ENCODE measurements at places on chromosomes 1 and 21. TPM values are rescaled to one million over a fixed set of nuclear protein-coding genes. Genes with fewer than 3 reads are reported as not detected.

- H3K27ac ChIP-seq = no peak overlapping the region
- H3K27me3 ChIP-seq = 0 out of 2 replicates have a peak, but pooled peaks cover 9% of the 10 kb centered on the region
- no peaks in the 10 kb centered on the region for H3K36me3 ChIP-seq
- DNase-seq = no peak
These were observed 14.1 kb upstream of the TNR start for GRCh38 chr1:175757381-175758015.

GRCh38 chr1:215228193-215228592, 145.7 kb downstream of the KCNK2 start:
- H3K36me3 ChIP-seq = no peaks in the 10 kb centered on the region
- DNase-seq = no peak
- no peak overlapping the region for H3K4me3 ChIP-seq
- H3K27ac ChIP-seq = no peak overlapping the region

GRCh38 chr1:113859478-113860175, 11.9 kb downstream of the PTPN22 start:
- DNase-seq = no peak
- no peak overlapping the region for H3K27ac ChIP-seq
- H3K4me1 ChIP-seq = peaks cover 25% of the 10 kb centered on the region
- H3K27me3 ChIP-seq = no peaks in the 10 kb centered on the region

DNA sequence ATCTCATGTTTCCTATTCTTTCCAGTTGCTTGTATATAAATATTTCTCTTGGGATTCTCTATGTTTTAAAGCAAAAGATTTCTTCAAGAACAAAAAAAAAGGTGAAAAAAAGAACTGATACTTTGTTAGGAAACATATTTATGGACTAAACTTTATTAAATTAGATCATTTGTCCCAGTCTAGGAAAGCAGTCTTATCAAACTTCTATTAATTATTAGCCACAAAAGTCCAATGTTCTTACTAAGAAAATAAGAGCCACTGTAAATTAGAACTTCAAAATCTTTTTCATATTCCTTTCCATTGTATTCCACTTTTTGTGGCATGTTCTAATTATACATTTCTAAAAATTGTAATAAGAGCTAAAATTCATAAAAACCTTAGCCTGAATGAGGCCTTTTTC, 175.2 kb downstream of the TYW3 start:
- no peaks in the 10 kb centered on the region for H3K36me3 ChIP-seq
- H3K4me1 ChIP-seq = no peaks in the 10 kb centered on the region
- H3K27me3 ChIP-seq = no peaks in the 10 kb centered on the region

- no peaks in the 10 kb centered on the region for H3K27me3 ChIP-seq
- H3K4me3 ChIP-seq = peak within 1 kb of the TSS; percentile 53
- 0 out of 2 replicates have a peak within 1 kb of the TSS, but pooled peaks have one; percentile 15 for H3K27ac ChIP-seq
- H3K4me1 ChIP-seq = peaks cover 19% of the 10 kb centered on the region
These were observed at the start of gene PTGER3 for GRCh38 chr1:71047635-71048607. Gene PTGER3 (minus strand): TSS chr1:71047816. CDS start chr1:71047577, 239 bp downstream.

- no peaks in the 10 kb centered on the region for H3K4me1 ChIP-seq
- H3K4me3 ChIP-seq = no peak overlapping the region
- no peaks in the 10 kb centered on the region for H3K36me3 ChIP-seq
- no peak overlapping the region for H3K27ac ChIP-seq
- no peak for DNase-seq
- H3K27me3 ChIP-seq = no peaks in the 10 kb centered on the region
These were observed 802.1 kb downstream of the PLA2G4A start for GRCh38 chr1:187630653-187631380.

DNA sequence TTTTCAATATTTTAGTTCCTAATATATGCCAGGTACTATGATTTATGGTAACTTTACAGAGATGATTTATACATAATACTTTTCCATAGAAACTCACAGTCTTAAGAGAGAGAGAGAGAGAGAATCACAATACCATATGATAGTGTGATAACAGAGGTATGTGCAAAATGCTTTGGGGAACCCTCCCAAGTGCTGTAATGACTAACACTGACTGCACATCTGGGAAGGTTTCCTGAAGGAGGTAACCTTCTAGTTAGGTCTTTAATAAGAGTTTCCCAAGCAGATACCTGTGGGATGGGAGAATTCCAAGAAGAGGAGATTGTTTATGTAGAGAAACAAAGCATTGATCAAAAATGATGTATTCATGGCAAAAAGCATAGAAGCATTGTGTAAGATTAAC, 34.6 kb upstream of the PIGC start:
- no peak overlapping the region for H3K27ac ChIP-seq
- H3K4me1 ChIP-seq = no peaks in the 10 kb centered on the region
- H3K36me3 ChIP-seq = no peaks in the 10 kb centered on the region

DNA sequence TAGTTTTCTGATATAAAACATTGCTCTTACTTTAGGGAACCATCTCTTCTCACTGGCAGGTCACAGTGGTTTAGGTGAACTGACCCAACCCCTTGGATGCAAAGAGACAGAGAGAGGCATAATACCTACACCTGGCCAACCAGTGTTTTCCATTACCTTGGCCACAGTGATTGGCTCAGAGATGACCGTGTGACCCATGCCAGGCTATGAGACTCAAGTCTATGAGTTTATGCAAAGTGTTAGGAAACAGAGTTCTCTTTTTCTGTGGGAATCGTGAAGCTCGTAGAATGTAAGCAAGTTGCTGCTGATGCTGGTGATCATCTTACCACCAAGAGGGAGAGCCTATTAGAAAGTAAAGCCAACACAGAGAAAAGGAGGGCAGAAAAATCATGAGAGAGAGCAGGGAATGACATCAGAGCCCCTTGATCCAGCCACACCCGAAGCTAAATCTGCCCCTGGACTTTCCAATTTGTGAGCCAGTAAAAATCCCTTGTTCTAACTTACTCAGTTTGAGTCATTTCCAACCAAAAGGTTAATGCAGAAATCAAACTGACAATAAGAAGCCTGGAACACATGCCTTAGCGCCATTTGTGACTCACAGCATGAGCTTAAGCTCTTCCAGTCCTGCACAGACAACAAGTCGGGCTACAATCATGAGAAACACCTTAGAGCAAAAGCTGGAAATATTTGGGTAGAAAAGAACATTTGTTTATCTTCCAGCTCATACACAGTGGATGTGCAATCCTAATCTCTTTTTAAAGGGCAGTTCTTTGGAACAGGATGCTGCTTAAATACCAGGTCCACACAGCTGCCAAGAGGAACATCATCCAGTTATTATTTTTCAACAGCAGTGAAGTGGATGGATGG, 81.3 kb upstream of the KAZN start:
- no peaks in the 10 kb centered on the region for H3K27me3 ChIP-seq
- H3K36me3 ChIP-seq = no peaks in the 10 kb centered on the region
- no peak overlapping the region for H3K4me3 ChIP-seq

DNA sequence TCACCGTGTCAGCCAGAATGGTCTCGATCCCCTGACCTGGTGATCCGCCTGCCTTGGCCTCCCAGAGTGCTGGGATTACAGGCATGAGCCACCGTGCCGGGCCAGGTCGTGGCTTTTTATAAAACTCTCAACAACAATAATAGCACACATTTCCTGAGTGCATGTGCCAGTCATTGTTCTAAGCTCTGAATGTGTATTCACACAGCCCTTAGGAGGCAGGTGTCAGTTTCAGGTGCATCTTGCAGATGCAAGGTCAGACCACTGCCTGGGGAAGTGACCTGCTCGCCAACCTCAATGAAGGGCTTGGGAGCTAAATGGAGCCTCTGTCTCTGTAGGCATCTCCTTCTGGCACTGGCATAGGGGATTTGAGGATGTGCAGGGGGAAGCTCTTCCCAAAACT, 1.6 kb upstream of the LEFTY2 start:
- no peaks in the 10 kb centered on the region for H3K4me1 ChIP-seq
- H3K4me3 ChIP-seq = no peak overlapping the region

- no peak overlapping the region for H3K4me3 ChIP-seq
- H3K4me1 ChIP-seq = peaks cover 17% of the 10 kb centered on the region
- H3K27me3 ChIP-seq = no peaks in the 10 kb centered on the region
- peaks cover 27% of the 10 kb centered on the region for H3K36me3 ChIP-seq
These were observed 41.1 kb upstream of the KCNQ4 start for GRCh38 chr1:40742363-40743061.

DNA sequence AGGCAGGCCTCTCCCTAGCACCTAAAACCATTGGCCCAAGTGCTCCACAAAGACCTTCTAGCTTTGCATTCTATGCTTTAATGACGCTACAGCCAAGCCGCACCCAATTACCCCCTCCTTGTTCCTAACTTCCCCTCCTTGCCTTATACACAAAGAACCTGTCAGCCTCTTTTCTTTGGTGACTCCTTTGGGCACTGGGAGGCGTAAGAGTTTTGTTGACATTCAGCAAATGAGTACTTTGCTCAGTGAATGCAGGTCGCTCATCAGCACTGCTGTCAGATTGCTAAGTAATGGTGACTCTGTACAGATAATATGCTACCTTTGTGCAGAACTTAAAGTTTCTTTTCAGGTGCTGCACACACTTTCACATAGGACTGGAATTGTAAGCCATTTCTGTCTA, 187.6 kb upstream of the FAM78B start:
- H3K36me3 ChIP-seq = no peaks in the 10 kb centered on the region
- no peaks in the 10 kb centered on the region for H3K27me3 ChIP-seq
- no peak for DNase-seq
- H3K27ac ChIP-seq = no peak overlapping the region
- H3K4me1 ChIP-seq = no peaks in the 10 kb centered on the region

DNA sequence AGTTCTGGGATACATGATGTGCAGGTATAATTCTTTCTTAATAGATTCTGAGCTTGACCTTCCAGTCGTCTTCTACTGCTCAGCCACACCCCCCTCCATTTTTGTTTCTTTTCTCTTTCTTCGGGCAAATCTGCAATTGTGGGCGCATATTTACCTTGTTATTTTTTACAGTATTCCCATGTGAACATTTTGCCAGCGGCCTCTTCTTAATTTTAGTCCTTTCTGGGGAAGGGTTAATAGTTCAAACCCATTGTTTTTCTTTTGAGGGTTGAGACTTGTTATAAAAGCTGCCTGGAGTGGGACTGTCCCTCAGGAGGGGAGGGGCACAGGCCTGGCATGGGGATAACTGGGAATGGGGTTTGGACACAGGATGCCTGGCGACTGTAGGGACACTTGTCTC, 40.3 kb downstream of the PBX1 start:
- peak; percentile 25 for DNase-seq
- no peak overlapping the region for H3K27ac ChIP-seq
- H3K27me3 ChIP-seq = no peaks in the 10 kb centered on the region

TMEM79 gene
- 0.69 TPM for total RNA-seq

MIER1 gene
- 42.2 TPM for total RNA-seq

CASQ2 gene
- total RNA-seq = not detected

VHLL gene
- not detected for total RNA-seq

Data from SJSA1 (cell line).